Calu3 (cell line): ENCODE measurements at places on chromosomes 16 and 17.
A peak's percentile ranks its signal among the peaks of the same experiment; 100 is the strongest.

DNA sequence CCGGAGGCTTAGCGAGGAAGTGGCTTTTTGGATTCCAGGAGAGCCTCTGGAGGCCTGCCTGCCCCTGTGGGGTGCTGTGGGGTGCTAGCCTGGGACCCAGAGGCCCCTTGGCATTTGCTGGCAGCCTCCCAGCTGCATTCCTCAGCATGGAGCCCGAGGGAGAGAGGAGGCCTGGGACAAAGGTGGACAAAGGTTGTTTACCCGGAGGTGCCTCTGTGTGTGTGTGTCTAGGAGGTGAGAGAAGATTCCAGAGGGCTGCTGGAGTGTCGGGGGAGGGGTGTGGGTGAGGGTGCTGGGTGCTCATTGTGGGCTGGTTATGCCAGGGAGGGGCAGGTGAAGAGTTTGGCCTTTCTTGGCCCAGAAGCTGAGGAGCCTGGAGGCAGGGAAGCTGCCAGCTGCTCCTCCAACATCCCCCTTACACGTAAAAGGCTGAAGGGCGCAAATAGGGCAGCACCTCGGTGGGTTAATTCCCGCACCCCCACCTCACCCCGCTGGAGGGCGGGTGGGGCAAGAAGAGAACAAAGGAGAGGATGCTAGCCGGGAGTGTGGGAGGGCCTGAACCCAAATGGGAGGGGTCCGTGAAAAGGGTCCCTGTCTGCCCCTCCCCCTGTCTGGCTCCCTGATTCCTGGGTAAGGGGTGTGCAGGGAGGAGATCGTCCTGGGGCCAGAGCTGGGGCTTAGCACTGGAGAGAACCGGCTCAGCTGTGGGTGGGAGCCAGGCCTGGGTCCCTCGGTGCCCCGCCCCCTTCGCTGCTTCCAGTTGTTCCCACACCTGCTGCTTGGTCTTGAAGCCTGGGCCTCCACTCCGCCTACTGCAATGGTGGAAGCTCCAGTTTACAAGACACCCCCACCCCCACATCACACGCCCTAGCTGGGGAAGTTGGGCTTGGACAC, 9.9 kb downstream of the HEXIM2 start:
- peaks cover 49% of the 10 kb centered on the region for H3K36me3 ChIP-seq
- DNase-seq = peak; percentile 89
- H3K27me3 ChIP-seq = no peaks in the 10 kb centered on the region
- H3K4me3 ChIP-seq = peak overlapping the region; percentile 63
- peaks cover 62% of the 10 kb centered on the region for H3K4me1 ChIP-seq

GRCh38 chr17:57625957-57626356, 119.1 kb downstream of the CCDC182 start:
- H3K27me3 ChIP-seq = no peaks in the 10 kb centered on the region
- no peaks in the 10 kb centered on the region for H3K36me3 ChIP-seq
- H3K4me3 ChIP-seq = no peak overlapping the region
- H3K27ac ChIP-seq = no peak overlapping the region
- no peak for DNase-seq

DNA sequence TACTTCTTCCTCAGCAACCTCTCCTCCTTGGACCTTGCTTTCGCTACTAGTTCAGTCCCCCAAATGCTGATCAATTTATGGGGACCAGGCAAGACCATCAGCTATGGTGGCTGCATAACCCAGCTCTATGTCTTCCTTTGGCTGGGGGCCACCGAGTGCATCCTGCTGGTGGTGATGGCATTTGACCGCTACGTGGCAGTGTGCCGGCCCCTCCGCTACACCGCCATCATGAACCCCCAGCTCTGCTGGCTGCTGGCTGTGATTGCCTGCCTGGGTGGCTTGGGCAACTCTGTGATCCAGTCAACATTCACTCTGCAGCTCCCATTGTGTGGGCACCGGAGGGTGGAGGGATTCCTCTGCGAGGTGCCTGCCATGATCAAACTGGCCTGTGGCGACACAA, 429 bp downstream of the OR2C1 start:
- no peak overlapping the region for H3K27ac ChIP-seq
- no peaks in the 10 kb centered on the region for H3K4me1 ChIP-seq
- H3K4me3 ChIP-seq = no peak overlapping the region
- no peak for DNase-seq
- H3K36me3 ChIP-seq = no peaks in the 10 kb centered on the region

DNA sequence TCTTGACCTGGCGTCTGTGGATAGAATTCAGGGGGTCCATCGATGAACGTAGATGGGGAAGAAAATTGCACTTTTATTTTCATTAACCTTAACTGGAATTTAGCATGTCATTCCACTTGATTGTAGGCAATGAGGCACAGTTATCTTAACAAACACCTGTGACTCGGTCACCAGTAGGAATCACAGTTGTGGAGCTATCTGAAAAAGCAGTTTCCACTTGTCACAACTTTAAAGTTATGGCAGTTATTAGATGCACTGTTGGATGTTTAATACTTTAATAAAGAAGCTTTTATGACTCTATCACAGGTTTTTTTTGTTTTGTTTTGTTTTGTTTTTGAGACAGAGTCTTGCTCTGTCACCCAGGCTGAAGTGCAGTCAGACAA, 83.7 kb upstream of the LGALS9 start:
- H3K36me3 ChIP-seq = no peaks in the 10 kb centered on the region
- no peak overlapping the region for H3K27ac ChIP-seq
- H3K27me3 ChIP-seq = peaks cover 11% of the 10 kb centered on the region
- peaks cover 16% of the 10 kb centered on the region for H3K4me1 ChIP-seq
- DNase-seq = no peak

DNA sequence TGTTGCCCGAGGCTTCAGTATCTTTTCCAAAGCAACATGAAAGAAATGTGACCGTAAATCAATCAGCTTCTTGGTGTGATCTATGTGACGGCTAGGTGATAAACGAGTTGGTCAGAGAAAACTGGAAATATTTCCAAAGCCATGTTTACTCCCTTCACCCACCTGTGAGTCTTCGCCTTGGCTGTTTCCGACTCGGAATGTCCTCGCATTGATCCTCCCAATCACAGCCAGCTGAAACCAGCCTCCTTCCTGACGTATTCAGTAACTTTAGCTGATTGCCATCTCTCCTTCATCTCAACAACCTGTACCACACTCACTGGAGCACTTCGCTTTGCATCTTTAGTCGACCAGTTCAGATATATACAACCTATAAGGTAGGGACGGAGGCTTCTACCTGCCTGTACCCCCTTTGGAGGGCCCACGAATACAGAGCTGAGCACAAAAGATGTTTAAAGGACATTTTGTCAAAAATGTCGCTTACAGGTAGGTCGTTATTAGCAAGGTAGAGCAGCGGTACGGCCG, 705 bp downstream of the KRABD2 start:
- peak overlapping the region; percentile 79 for H3K27ac ChIP-seq
- peaks cover 11% of the 10 kb centered on the region for H3K4me1 ChIP-seq
- H3K27me3 ChIP-seq = no peaks in the 10 kb centered on the region
- H3K4me3 ChIP-seq = peak overlapping the region; percentile 84
- H3K36me3 ChIP-seq = peaks cover 63% of the 10 kb centered on the region
